ENCODE measurements at places on chromosomes 2 and 18.

- no peak for DNase-seq
Measured at GRCh38 chr2:213958086-213958485, 452.8 kb upstream of the VWC2L start.

- peak; percentile 54 for DNase-seq
Measured at GRCh38 chr2:19362094-19362754, 3.8 kb upstream of the OSR1 start.

GRCh38 chr2:238651306-238652052, 196.4 kb upstream of the TWIST2 start:
- DNase-seq = no peak

DNA sequence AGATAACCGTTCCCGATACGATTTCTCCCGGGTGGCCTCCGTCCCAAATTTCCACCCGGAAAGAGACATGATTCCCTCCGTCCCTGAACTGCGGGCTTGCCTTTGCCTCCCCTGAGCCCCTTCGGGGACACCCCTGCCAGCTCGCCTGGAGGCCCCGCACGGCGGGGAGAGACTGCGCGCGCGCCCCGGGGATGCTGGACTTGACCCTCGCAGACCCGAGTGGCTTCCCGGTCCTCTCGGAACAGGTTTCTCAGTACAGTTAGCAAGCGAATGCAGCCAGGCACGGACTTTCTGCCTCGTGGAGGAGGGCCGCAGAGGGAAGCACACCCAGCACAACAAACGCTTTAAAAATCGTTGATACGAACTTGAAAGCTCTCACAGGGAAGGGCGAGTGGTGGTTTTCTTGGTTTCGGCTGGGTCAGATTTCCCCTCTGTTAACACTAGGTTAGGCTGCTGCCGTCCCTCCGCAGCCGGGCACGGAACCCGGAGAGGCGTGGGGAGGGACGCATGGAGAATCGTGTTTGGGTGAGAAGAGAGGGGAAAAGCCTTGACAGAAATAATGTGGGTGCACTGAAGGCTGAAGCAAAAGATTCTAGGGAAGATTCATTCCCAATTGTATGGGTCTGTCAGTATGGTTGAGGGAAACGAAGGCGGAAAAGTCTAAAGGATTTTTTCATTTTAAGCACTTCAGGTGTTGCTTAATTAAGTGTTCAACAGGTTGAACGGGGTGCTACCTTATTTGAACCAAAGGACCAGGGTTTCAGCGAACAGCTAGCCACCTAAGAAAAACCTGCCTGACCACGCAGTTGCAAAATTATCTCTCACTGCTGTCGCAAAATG, 916 bp downstream of the TNFRSF11A start:
- DNase-seq = peak; percentile 20

- DNase-seq = no peak
Measured at GRCh38 chr2:121004950-121005349, 269.3 kb downstream of the GLI2 start.

DNA sequence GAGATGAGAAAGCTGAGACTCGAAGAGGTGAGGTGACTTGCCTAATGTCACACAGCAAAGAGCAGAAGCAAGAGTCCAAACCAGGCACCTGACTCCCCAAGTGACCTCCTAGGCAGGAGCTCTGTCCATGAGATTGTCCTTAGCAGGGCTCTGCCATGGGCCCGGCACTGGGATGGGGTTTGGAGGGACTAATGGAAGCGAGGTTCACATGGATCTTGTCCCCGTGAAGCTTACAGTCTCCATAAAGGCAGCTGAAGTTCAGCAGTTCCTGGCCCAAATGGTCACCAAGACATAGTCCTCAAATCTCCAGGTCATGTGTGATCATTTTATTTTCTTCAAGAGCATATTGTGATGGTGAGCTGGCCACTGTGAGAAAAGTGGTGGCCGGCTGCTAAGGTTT, 57.0 kb upstream of the AFF3 start:
- no peak for DNase-seq

- no peak for DNase-seq
Measured at GRCh38 chr2:506451-506850, 170.8 kb downstream of the TMEM18 start.

GRCh38 chr2:217826520-217826919, 176.3 kb downstream of the TNS1 start:
- no peak for DNase-seq

GRCh38 chr18:37438417-37439180, 127.0 kb downstream of the CELF4 start:
- DNase-seq = no peak

GRCh38 chr2:99451686-99452085, 38.1 kb downstream of the REV1 start:
- DNase-seq = no peak

Data from choroid plexus epithelial cell (primary cell).